Stimulated activated CD4-positive, alpha-beta T cell treated with anti-CD3 and anti-CD28 coated beads, Interleukin-4, amount 100 ng/mL, for 4 hours (primary cell): ENCODE measurements at places on chromosomes 2 and 18.

GRCh38 chr2:30981096-30981495 is 157.1 kb downstream of the GALNT14 start:
- DNase-seq = no peak

GRCh38 chr2:20781656-20782265 is 41.1 kb downstream of the LDAH start:
- DNase-seq = no peak

DNA sequence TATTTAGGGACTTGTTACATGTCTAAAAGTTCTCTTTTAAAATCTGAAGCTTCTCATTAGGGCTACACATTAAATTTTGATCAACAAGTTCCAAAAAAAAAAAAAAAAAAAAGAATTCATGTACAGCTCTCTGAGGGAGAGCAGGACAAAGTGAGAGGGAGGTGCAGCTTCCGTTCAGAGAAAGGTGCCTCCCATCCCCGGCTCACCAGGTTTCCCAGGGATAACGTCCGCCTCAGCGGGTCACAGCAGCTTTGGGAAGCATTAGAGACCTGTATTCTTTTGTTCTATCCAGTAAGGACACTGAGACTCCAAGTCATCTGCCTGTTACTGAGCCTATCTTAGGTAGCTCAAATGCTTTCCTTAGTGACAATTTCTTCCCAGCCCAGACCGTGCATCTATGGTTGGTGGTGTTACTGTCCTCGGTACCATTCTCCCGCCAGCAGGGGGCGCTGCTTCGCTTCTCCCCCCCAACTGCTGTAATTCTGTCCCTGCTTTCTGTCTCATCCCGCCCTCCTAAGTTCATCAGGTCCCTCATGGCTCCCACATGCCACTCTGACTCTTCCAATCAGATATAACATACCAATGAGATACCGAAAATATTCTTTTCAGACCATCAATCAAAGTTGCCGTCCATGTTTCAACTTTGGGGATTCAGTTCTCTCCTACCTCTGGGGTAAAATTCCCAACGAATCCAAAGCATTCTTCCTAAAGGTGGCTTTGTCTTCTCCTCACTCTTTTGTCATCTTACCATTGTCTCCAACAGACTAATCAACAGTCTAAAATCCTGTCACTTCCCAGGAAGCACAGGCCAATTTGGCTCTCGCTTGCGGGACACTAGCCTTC is 466.5 kb downstream of the METTL4 start:
- peak; percentile 35 for DNase-seq

- no peak for DNase-seq
These were observed 292.2 kb upstream of the CCDC68 start for GRCh38 chr18:55251254-55251971.

DNA sequence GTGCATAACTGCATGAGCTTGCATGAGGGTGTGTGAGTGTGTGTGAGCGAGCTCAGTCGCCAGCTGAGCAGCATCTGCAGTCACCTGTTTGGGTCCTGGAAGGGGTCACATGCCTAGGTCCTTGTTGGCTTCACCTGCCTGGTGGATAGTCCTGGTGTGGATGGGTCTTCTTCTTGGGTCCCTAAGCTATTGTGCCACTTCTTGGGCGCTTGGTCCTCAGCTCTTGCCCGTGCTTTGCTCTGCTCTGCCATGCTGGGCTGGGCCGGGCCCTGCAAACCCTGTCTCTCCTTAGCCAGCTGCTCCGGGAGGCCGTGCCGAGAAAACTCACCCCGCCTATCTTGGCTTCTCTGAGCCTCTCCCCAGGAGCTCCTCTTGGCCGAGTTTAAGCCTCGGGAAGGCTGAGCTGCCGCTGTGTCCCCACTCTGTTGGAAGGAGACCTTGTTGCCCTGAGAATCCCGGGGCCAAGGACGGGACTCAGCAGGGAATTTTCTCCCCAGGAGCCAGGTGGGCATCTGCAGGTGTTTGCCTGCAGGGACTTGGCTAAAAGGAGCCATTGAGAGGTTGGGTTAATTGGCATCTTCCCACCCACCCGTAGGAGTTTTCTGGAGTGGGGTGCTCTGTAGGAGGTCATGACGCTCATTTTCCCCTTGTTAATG is 300.8 kb downstream of the NDUFA10 start:
- DNase-seq = no peak

DNA sequence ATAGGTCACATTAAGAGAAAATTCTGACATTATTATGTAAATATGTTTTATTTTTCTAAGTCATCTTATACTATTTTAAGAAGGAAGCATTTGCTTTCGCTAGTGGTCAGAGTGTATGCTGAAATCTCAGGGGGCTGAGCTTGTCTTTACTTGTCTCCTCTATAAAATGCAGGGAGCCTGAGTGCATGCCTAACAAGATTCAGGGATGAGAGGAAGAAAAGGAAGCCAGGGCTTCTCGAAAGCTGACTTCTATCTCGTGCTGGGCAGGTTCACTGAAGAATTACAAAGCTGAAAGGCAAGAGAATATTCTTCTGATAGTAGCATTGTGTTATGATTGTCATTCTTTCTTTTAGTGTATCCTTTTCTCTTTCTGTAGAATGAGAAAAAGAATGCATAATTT is 467.4 kb downstream of the SOX11 start:
- no peak for DNase-seq

GRCh38 chr2:28137221-28137620 is 246.7 kb downstream of the BABAM2 start:
- DNase-seq = no peak

DNA sequence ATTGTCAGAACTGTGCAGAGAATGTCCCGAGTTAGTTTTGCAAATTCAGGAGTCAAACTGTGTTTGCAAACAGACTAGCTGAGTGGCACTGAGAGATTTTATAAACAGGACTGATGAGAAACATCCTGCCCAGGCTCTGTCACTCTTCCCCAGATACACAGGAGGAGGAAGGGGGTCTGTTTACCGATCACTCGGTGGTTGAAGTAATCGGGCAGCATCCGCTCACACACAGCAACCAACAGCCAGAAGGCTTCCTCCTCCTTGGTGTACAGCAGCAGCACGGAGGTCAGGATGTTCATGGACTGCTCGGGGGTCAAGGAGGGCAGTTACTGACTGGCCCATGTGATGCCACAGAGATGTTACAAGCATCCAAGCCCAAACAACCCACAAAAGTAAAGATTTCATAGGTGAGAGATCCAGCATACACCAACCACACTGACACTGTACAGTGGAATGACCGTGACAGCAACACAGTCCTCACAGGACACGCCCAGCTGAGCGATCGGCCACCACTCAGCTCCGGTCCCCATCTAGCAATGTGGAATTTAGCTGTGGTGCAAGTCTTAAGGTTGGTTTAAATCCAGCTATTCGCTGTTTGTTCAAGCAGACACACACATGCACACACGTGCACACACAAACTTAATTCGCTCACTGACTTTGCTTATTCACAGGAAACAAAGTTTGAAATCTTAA is 30.1 kb downstream of the RPL31 start:
- DNase-seq = no peak

- DNase-seq = no peak
These were observed 27.4 kb upstream of the C2orf69 start for GRCh38 chr2:199883474-199884212.

DNA sequence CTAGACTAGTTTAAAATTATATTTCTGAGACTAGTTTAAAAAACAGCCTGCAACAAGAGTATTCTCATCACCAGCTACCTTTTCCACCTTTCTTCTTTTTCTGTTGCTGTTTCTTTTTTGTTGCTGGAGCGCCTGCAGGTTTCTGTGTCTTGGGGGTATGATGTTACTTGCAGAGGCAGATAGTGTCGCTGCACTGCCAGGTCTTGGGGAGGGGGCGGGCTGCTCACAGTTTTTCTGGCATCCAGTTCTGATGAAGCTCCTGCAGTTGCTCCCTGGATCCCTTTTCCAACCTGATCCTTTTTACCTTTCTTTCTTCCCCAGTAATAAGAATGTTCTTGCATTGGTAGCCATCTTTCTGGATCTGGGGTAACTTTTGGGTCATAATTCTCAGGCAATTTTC is 8.0 kb upstream of the C18orf32 start:
- DNase-seq = no peak

DNA sequence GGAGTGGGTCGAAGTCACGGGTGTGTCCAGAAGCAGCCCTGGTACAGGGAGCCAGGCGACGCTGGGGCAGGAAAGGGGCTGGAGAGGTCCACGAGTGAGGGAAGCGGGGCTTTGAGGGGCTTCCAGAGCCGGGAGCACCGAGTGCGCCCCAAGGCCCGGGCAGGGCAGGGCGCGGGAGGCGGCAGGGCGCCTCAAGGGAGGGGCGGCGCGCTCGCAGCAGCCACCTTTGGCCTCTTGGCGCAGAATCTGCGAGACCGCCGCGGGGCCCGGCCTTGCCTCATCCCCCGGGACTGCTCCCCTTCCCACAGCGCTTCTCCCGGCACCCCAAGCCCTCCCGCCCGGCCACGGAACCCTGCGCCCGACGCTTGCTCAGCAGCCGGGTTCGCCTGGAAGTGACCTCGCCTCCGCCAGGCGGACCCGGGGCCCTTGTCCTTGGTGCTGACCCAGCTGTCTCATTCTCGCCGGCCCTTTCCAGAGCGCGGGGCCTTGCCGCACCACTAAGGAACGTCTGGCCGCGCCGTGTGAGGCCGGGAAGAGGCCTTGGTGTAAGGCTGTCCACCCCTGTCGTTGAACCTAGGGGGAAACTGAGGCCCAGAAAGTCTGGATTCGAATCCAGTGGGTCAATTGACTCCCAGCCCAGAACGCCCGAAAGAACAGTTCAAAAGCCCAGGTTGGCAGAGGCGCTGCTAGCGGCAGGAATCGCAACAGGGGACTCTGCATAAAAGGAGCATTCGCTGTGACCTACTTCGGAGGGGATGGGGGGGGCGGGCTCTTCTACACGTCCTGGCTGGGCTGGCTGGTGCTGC is 584 bp upstream of the DNER start:
- DNase-seq = no peak

DNA sequence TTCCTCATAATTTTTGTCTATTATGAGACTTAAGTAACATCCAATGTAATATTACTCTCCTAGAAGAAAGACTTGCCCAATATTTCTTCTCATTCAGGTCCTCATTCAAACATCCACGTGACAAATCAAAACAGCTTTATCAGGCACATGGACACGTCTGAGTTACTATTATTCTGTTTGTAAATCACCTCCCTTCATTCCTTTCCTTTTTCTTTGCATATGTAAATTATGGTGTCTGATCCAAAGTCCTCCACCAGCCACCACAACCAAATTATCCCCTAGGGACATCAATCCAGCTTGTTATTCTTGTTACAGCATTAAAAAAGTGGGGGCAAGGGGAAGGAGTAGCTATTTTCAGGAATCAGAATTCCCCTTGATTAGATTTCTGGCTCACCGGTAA is 7.1 kb downstream of the TMEM163 start:
- DNase-seq = no peak

- no peak for DNase-seq
These were observed 47.0 kb downstream of the TNFRSF11A start for GRCh38 chr18:62372156-62372555.

- DNase-seq = no peak
These were observed 451.3 kb upstream of the FAM98A start for GRCh38 chr2:34050413-34050812.

DNA sequence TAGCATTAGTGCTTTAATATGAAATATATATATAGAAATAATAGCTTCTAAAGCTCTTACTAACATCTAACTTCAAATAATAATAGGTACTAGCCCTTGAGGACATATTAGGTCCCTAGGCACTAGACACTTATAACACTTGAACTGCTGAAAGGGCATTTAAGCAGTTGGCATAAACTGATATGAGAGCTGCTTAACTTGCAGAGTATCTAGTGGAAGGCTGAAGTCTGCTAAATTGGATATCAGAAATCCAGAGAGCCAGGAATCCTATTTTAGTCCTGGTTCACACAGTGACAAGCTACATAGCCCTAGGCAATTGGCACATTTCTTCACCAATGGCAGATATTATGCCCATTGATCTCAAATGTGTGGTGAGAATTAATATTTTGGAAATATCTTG is 326.9 kb upstream of the UBE2E3 start:
- no peak for DNase-seq
